Activated CD4-positive, alpha-beta T cell treated with anti-CD3 and anti-CD28 coated beads for 4 hours (primary cell): ENCODE measurements at places on chromosomes 5 and 9.

DNA sequence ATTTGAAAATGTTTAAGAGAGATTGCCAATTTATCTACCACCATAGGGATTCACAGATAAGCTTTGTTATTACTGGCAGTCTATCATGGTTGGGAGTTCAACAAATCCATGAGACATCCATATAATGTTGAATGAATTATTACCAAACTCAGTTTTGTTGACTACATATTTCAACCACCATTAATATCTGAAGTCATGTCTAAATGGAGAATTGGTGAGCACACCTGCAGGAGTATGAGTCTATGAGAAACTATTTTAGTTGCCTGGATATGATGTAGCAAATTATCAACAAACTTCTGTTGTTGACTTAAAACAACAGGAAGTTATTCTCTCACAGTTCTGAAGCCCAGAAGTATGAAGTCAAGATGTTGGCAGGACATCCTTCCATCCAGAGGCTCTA, 126.8 kb upstream of the FBXL7 start:
- DNase-seq, result no peak

GRCh38 chr9:706606-707459, 134.7 kb upstream of the DMRT1 start:
- DNase-seq, result no peak

GRCh38 chr9:110207071-110207641, 803 bp downstream of the C9orf152 start:
- no peak for DNase-seq

DNA sequence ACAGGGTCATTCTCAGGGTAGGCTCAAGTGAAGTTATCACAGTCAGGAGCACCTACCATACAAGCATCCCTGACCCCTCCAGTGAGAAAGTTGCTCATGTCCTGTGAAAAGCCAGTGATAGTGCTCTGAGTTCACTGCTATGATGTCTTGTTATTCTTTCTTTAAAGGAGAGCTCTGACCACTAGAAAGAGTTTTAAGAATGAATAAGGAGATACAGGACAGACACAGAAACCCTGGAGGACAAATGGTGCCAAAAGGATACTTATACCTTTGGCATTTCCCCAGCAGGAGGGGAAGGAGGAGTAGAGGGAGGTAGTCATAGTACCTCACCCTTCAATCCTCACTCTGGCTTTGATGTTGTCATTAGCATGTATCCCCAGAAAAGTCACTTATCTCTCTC, 84.0 kb upstream of the AGXT2 start:
- no peak for DNase-seq

- no peak for DNase-seq
Measured at GRCh38 chr5:39835371-39835770, 410.6 kb upstream of the DAB2 start.

DNA sequence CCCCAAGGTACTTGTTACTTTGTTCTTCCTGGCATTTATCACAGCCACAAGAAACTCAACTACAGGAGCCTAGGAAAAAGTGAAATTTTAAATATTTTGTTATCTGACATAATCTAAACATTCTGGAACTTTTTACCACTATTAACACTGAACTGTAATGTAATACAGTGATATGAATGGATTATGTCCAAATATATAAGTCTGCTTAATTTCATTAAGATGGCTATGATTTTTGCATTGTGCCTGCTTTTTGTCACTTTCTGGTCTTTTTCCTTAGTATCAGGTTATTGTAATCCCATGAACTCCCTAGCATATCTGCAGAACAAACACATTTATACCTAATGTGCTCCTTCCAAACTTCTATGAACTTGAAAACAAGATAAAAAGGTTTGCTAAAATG, 35.8 kb downstream of the PJA2 start:
- no peak for DNase-seq

GRCh38 chr5:134758504-134759341, at the start of gene DDX46:
Gene DDX46, plus strand, starts transcription at chr5:134758779. Its CDS starts 160 bp downstream, at chr5:134758939.
- DNase-seq, result peak; percentile 94
